D341Med (cell line): ENCODE measurements at places on chromosomes 4 and X.
A peak's percentile ranks its signal among the peaks of the same experiment; 100 is the strongest.

GRCh38 chr4:71132486-71132885, 139.0 kb downstream of the DCK start:
- DNase-seq, result no peak

- DNase-seq, result no peak
These were observed 557.2 kb upstream of the GRID2 start for GRCh38 chr4:91746551-91746950.

DNA sequence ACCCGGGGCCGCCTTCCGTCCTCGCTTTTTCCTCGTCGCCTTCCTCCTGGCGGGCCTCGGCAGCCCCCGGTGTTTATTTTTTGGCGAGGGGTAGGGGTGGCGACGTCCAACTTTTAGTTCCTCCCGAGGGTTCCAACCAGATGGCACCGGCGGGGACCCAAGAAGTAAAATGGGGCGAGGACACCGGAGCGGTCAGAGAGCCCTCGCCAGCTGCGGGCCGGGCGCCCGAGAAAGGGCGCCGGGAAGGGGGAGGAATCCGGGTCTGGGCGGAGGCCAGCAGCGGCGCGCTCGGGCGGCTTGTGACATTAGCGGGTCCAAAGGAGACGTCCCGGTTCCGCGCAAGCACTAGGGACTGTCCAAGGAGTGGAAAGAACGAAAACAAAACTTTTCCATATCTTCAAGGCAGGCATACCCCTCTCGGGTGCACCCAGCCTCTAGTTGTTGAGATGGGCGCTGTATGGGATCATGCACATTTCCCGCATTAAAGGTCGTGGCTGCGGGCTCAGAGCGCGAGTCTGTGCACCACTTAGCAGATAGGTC, 691 bp upstream of the USP46 start:
- peak; percentile 43 for DNase-seq

DNA sequence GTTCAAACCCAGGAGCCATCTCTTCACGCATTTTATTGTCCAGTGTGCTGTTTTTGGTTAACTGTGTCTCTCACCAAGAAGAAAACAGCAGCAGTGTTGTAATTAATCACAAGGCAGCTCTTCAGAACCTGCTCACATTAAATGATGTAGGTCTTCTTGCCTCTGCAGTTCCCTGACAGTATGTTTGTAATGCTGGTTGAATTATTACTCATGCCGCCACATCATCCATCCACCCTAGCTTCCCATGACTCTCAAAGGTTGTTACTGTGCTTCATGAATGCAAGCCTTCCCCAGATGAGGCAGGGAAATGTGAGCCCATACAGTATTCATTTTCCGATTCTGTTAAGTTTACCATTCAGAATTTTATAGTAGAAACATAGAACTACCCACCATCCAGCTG, 17.4 kb downstream of the TLR10 start:
- no peak for DNase-seq

- DNase-seq, result no peak
These were observed 38.6 kb downstream of the CENPU start for GRCh38 chr4:184695178-184695896.

- DNase-seq, result no peak
These were observed 136.7 kb upstream of the POF1B start for GRCh38 chrX:85516131-85516530.

- DNase-seq, result no peak
These were observed 356.6 kb upstream of the MAGEB2 start for GRCh38 chrX:29858714-29859113.

GRCh38 chr4:179855469-179855868, 2387.7 kb upstream of the TENM3 start:
- DNase-seq, result no peak

DNA sequence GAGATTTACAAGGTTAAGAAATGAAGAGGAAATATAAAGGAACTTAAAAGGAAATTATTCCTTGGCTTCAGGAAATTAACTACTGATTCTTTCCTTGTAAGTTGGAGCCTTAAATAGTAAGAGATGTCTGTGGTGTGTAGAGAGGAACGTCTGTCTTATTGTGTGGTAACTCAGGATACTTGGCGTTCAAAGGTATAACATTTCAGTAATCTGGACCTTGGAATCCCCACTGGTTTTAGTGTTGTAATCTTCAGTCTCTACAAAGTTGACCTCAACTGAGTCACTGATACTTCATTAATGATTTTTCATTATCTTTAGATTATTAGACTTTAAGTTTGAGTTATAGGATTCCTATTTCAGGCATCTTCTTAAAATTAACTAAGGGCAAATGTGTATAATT, 79.1 kb upstream of the LSM6 start:
- DNase-seq, result no peak

- DNase-seq, result no peak
These were observed 111.0 kb downstream of the PDE5A start for GRCh38 chr4:119517361-119518229.
